ENCODE measurements at places on chromosomes 4 and X.

- DNase-seq: peak; percentile 10
Observed at GRCh38 chr4:55445921-55446577, 50.3 kb downstream of the TMEM165 start.

DNA sequence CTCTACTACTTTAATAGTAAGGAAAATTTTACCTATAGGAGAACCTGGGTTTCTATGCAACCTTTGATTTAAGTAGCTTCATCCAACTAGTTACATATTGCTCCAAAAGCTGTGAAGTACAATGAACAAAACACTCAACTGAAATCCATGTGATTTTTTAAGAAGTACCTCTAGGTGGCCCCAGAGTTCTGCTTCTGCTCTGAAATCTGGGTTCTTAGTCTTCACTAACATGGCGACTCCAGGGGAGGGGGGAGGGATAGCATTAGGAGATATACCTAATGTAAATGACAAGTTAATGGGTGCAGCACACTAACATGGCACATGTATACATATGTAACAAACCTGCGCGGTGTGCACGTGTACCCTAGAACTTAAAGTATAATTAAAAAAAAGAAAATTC, 73.4 kb upstream of the MAGEB2 start:
- DNase-seq: peak; percentile 12

DNA sequence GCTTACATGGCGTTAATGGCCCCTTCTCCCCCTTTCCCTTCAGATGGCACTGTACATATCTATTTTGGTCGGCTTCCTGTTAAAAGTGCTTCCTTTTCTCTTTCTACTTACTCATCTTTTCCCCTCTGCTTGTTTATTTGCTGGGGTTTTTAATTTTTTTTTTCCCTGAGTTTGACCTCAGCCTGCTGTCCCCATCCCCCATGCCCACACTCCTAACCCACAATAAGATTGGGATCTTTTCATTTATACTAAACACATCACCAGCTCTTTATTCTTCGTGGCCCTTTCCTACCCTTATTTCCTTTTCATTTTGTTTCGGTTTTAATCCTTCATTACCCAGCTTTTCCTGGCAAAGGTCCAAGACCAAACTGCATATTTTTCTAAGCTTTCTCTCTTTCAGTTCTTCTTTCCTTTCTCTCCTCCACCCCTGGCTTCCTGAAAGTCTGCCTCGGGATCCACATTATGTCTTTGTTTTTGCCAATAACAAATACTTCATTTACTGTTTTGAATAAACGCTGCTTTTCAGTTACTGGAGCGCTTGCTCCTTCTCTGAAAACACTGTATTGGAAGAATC, 152.0 kb upstream of the USP9X start:
- no peak for DNase-seq

GRCh38 chr4:24632011-24632410, 47.7 kb upstream of the DHX15 start:
- DNase-seq: no peak

- DNase-seq: no peak
Observed at GRCh38 chrX:56947699-56948098, 47.6 kb downstream of the SPIN3 start.

- DNase-seq: no peak
Observed at GRCh38 chrX:78452356-78452755, 124.9 kb upstream of the CYSLTR1 start.

DNA sequence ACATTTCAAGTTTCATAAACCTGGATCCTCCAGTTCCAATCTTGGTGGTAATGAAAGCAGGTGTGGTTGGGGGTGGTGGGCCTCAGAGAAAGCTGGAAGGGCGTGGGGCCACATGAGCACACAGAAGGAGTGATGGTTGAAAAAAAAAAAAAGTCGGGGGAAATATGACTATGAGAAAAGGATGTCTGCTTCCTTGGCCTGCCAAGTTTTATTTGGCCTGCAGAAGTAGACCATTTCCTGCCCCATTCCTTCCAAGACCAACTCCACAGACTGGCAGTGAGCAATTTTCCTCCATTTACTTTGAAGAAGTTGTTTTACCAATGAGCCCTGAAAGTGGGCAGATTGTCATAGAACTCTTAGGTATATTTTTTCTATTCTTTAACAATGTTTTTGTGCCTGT, 43.3 kb downstream of the LNX1 start:
- DNase-seq: no peak

GRCh38 chr4:36274158-36274557, 7.3 kb upstream of the DTHD1 start:
- DNase-seq: no peak
